ENCODE measurements at places on chromosomes 7 and 10.

GRCh38 chr7:6497994-6498393, 50.2 kb upstream of the DAGLB start:
- peaks cover 5% of the 10 kb centered on the region for H3K4me1 ChIP-seq
- H3K27ac ChIP-seq: no peak overlapping the region
- no peaks in the 10 kb centered on the region for H3K27me3 ChIP-seq
- H3K36me3 ChIP-seq: no peaks in the 10 kb centered on the region

GRCh38 chr7:83864551-83864950, 215.6 kb upstream of the SEMA3E start:
- H3K4me1 ChIP-seq: no peaks in the 10 kb centered on the region
- no peaks in the 10 kb centered on the region for H3K27me3 ChIP-seq
- H3K4me3 ChIP-seq: no peak overlapping the region

DNA sequence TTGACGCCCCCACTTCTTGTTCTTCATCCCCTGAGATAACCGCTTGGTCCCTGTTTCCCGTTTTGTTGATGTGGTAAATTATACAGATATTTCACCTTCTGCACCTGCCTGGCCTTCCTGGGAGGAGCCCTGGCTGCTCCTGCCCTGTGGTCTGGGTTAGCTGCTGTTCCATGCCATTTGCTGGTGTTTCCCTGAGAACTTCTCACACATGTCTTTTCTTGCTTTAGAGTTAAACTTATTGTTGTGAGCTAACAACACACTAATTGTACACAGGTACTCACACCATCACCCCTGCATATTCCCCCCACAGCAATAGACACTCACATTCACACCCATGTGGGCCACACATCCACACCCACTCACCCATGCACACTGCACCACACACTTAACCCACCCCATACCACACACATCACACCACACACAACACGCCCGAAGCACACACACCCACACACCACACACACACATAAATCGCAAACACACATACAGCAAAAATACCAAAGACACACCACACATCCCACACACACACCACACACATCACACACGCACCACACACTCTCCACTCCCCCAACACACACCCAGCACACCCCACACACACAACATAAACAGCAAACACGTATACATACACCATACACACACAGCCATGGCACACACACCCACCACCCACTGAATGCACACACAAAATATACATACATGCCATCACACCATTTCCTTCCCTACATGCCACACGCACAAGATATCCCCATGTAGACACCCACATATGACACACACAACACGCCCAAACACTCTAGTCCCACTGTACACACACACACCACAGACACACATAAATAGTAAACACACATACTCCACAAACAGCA, 19.4 kb upstream of the ANTXRL start:
- no peaks in the 10 kb centered on the region for H3K27me3 ChIP-seq
- DNase-seq: peak; percentile 9
- no peak overlapping the region for H3K4me3 ChIP-seq
- no peaks in the 10 kb centered on the region for H3K36me3 ChIP-seq

GRCh38 chr10:58867683-58868082, 308.8 kb upstream of the PHYHIPL start:
- H3K4me1 ChIP-seq: no peaks in the 10 kb centered on the region
- no peaks in the 10 kb centered on the region for H3K27me3 ChIP-seq
- DNase-seq: no peak
- H3K36me3 ChIP-seq: no peaks in the 10 kb centered on the region
- H3K27ac ChIP-seq: no peak overlapping the region
- H3K4me3 ChIP-seq: no peak overlapping the region

DNA sequence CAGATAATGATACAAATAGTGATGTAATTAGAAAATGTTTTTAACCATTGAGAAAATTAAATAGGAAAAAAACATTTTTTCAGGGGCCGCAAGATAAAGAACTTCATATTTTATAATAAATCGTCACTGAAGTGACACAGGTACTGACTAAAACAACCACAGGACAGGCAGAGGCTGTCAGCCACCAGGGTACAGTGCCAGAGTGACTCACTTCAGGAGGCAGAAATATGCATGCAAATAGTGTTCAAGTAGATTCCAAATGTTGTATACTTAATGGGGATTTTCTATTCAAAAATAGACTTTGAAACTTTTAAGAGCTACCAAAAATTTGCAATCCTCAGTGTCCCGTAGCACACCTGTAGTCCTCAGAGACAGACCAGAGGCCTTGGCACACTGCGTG, 68.6 kb downstream of the FRMPD2 start:
- H3K4me3 ChIP-seq: no peak overlapping the region
- H3K27me3 ChIP-seq: no peaks in the 10 kb centered on the region
- H3K36me3 ChIP-seq: no peaks in the 10 kb centered on the region

- H3K27ac ChIP-seq: no peak overlapping the region
- no peaks in the 10 kb centered on the region for H3K36me3 ChIP-seq
- DNase-seq: no peak
- no peaks in the 10 kb centered on the region for H3K4me1 ChIP-seq
- H3K4me3 ChIP-seq: no peak overlapping the region
Observed at GRCh38 chr7:151003572-151003971, 12.8 kb downstream of the NOS3 start.

DNA sequence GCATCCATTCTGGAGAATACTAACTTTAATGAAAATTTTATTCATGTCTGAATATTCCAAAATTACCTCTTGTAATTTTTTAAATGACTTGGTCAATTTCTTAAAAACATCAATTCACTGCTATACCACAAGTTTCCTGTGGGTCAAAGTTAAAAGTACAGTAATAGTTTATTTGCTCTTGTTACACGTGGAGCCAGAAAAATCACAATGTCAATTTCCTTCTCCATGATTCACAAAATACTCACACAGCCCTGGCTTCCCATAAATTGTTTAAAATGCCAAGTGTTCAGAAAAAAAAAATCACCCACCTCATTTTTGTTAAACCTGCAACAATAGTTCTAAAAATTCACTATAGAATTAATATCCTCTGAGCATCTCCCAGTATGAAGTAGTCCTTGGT, 139.5 kb upstream of the GRM3 start:
- no peaks in the 10 kb centered on the region for H3K36me3 ChIP-seq
- no peak overlapping the region for H3K27ac ChIP-seq
- H3K27me3 ChIP-seq: no peaks in the 10 kb centered on the region
- H3K4me3 ChIP-seq: no peak overlapping the region
- DNase-seq: no peak

- no peak for DNase-seq
- H3K36me3 ChIP-seq: no peaks in the 10 kb centered on the region
- no peak overlapping the region for H3K4me3 ChIP-seq
- no peaks in the 10 kb centered on the region for H3K4me1 ChIP-seq
Observed at GRCh38 chr10:132145002-132145401, 41.7 kb upstream of the DPYSL4 start.

GRCh38 chr10:11881477-11882417, 58.6 kb downstream of the PROSER2 start:
- H3K4me3 ChIP-seq: no peak overlapping the region
- H3K27ac ChIP-seq: no peak overlapping the region
- no peak for DNase-seq
- H3K4me1 ChIP-seq: peaks cover 7% of the 10 kb centered on the region

GRCh38 chr10:21014141-21014540, 117.0 kb upstream of the NEBL start:
- no peaks in the 10 kb centered on the region for H3K4me1 ChIP-seq
- no peaks in the 10 kb centered on the region for H3K36me3 ChIP-seq
- no peaks in the 10 kb centered on the region for H3K27me3 ChIP-seq
- no peak overlapping the region for H3K4me3 ChIP-seq
- no peak for DNase-seq
- H3K27ac ChIP-seq: no peak overlapping the region

DNA sequence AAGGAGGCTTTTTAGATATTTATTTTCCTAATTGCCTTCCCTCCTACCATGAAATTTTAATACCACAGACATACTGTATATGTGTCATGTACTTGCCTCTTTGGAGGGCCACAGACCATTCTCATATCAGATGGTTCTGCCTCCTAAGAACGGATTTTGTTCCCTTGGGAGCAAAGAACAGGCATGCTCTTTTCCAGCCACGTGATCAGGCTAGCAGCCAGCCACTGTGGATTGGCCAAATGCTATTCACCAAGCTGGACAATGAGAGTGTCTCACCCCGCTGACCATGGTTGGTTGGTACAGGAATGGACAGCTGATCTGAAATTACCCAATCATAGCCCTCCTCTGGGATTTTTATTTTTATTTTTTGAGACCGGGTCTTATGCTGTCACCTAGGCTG, 21.5 kb upstream of the CRHR2 start:
- no peak overlapping the region for H3K27ac ChIP-seq
- H3K27me3 ChIP-seq: peaks cover 7% of the 10 kb centered on the region
- peaks cover 6% of the 10 kb centered on the region for H3K4me1 ChIP-seq
- H3K4me3 ChIP-seq: no peak overlapping the region
- no peaks in the 10 kb centered on the region for H3K36me3 ChIP-seq

GRCh38 chr10:62258926-62259325, 9.7 kb downstream of the RTKN2 start:
- H3K36me3 ChIP-seq: no peaks in the 10 kb centered on the region
- no peaks in the 10 kb centered on the region for H3K27me3 ChIP-seq
- no peak overlapping the region for H3K27ac ChIP-seq
- H3K4me1 ChIP-seq: no peaks in the 10 kb centered on the region
- no peak overlapping the region for H3K4me3 ChIP-seq
- no peak for DNase-seq

DNA sequence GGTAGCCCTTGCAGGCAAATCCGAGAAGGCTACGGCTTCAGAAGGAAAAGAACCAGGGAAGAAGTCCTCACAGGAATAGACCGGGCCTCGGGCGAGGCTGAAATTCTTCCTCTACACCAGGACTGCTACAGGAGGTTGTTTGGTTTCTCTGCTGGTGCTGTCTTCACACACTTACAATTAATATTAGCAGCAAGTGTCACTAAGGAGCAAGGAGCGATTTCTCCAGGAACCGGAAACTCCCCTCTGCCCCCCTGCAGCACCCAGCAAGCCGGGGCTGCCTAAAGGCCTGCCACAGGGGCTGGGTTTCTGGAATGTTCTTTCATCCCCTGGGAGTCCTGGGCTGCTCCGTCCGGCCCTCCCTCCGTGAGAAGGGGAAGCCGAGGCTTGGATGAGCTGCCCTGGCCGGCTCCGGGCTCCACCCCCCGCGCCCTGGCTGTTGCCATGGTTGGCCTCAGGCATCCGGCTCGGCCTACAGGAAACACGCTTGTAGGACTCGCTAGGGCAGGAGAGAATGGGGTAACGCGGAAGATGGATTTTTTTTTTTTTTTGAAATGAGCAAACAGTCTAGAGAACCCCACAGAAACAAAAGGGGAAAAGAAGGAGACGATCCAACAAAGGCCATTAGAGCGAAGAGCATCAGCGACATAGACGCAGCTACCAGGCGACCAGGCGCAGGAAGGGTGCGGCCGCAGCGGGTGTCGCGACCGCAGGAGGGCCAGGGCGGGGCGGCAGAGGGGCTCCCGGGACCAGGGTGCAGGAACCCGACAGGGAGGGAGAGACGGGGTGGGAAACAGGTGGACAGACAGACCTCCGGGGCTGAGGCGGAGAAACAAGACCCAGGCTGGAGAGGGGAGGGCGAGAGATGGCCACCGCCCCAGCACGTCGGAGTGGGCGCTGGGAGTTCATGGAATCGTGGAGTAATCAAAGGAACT, 33.0 kb downstream of the EN2 start:
- no peaks in the 10 kb centered on the region for H3K27me3 ChIP-seq
- H3K4me1 ChIP-seq: peaks cover 17% of the 10 kb centered on the region
- DNase-seq: peak; percentile 75
- peak overlapping the region; percentile 41 for H3K27ac ChIP-seq

- no peaks in the 10 kb centered on the region for H3K36me3 ChIP-seq
- H3K27ac ChIP-seq: no peak overlapping the region
- peaks cover 42% of the 10 kb centered on the region for H3K27me3 ChIP-seq
- no peak for DNase-seq
- no peak overlapping the region for H3K4me3 ChIP-seq
Observed at GRCh38 chr10:130547368-130547767, 411.2 kb downstream of the GLRX3 start.

- H3K4me1 ChIP-seq: peaks cover 7% of the 10 kb centered on the region
- peak; percentile 81 for DNase-seq
- H3K36me3 ChIP-seq: no peaks in the 10 kb centered on the region
- peaks cover 7% of the 10 kb centered on the region for H3K27me3 ChIP-seq
Observed at GRCh38 chr10:72081772-72082590, 6.4 kb downstream of the SPOCK2 start.

DNA sequence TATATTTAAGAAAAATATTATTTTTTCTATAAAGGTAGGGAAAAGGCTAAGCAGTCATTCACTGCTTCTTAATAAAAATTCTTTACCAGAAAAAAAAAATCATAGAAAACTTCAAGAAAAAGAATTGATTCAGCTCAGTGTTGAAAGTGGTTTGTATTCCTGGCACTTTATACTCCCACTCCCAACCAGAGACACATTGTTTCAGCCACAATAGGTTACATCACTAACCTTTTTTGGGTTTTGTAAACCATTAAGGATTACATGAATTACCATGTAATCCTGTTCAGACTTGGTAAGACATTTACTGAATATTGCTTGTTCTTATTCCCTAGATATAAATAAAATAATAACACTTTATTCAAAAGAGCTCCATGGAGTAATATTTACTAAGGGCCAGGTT, 46.6 kb downstream of the MINPP1 start:
- H3K4me1 ChIP-seq: no peaks in the 10 kb centered on the region
- H3K27me3 ChIP-seq: no peaks in the 10 kb centered on the region
- no peak for DNase-seq
- no peak overlapping the region for H3K4me3 ChIP-seq
- H3K36me3 ChIP-seq: peaks cover 26% of the 10 kb centered on the region

- H3K4me1 ChIP-seq: peaks cover under 1% of the 10 kb centered on the region
- DNase-seq: no peak
- H3K4me3 ChIP-seq: no peak overlapping the region
- no peaks in the 10 kb centered on the region for H3K36me3 ChIP-seq
- no peak overlapping the region for H3K27ac ChIP-seq
- H3K27me3 ChIP-seq: no peaks in the 10 kb centered on the region
Observed at GRCh38 chr7:22717760-22718159, 9.2 kb upstream of the IL6 start.

DNA sequence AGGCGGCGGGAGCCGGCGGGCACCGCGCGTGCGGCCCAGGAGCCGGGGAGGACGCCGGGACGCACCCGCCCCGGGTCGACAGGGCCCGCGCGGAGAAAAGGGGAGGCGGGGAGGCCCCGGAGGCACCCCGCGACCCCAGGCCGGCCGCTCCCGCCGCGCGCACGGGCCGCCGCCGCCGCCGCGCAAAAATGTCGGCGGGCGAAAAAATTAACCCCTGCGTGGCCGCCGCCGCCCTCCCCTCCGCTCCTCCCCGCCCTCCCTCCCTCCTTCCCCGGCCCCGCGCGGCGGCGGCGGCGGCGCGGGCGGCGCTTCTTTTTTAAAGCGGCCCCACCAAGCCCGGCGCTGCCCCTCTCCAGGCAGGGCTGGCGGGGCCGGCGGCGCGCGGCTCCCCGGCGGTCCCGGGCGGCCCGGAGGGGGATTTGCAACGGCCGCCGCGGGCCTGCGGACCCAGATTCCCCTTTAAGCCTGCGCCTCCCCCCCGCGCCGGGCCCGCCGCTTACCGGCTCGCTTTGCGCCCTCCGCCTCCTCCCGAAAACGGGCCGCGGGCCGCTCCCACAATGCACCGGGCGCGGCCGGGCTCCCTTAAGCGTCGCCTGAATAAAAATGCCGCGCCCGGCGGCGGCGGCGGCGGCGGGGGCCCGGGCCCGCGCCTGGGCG, 465 bp downstream of the SEPHS1 start:
- peak; percentile 85 for DNase-seq
- peaks cover 12% of the 10 kb centered on the region for H3K27me3 ChIP-seq
- H3K4me1 ChIP-seq: peaks cover 19% of the 10 kb centered on the region

- no peaks in the 10 kb centered on the region for H3K36me3 ChIP-seq
- no peaks in the 10 kb centered on the region for H3K4me1 ChIP-seq
- H3K27me3 ChIP-seq: no peaks in the 10 kb centered on the region
- DNase-seq: no peak
- H3K4me3 ChIP-seq: no peak overlapping the region
Observed at GRCh38 chr10:117797296-117797695, 249.4 kb downstream of the RAB11FIP2 start.
